Muscle of arm (tissue), 14 donors: ENCODE measurements at places on chromosomes 4 and X. TPM values are rescaled to one million over a fixed set of nuclear protein-coding genes. Genes with fewer than 3 reads are reported as not detected.

The SLC10A6 gene
- 0.12 TPM for polyA plus RNA-seq

The DUX4 gene
- 0.48 TPM for polyA plus RNA-seq

The DRP2 gene
- not detected for polyA plus RNA-seq

The SLC10A4 gene
- 0.60 TPM for polyA plus RNA-seq

The SLC25A53 gene
- polyA plus RNA-seq: 6.7 TPM

The HTN1 gene
- not detected for polyA plus RNA-seq

DNA sequence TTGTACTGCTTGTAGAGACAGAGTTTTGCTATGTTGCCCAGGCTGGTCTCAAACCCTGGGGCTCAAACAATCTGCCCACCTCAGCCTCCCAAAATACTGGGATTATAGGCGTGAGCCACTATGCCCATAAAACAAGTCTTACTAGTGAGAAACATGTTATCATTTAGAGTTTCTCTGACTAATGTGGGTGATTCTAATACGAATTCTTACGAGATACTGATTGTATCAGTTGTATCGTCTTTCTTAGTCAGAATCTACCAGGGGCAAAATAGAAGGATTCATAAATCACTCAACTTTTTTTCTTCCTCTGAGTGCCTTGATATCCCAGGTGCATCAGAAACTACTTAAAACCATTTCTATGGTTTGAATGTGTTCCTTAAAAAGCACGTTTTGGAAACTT is 14.4 kb upstream of the NMU start:
- no peak for DNase-seq

GRCh38 chr4:15704129-15704528 is 1.3 kb downstream of the BST1 start:
- no peak for DNase-seq

DNA sequence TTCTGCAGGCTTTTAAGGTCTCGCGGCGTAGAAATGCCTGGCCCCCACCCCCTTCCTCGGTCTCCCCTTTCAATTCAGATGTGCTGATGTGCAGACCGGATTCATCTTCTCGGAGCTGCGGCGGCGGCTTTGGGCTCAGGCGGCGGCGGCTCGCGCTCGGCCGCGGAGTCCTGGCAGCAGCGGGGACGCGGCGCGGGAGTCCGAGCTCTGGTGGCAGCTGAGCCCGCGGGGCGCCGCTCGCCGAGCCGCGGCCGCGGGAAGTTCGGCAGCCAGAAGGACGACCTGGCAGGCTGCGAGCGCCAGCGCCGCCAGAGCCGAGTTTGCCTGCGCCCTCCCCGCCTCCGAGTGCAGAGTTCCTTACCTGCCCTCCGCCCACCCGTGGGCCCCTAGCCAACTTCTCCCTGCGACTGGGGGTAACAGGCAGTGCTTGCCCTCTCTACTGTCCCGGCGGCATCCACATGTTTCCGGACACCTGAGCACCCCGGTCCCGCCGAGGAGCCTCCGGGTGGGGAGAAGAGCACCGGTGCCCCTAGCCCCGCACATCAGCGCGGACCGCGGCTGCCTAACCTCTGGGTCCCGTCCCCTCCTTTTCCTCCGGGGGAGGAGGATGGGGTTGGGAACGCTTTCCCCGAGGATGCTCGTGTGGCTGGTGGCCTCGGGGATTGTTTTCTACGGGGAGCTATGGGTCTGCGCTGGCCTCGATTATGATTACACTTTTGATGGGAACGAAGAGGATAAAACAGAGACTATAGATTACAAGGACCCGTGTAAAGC is 448 bp downstream of the TLL1 start:
- DNase-seq: peak; percentile 35

DNA sequence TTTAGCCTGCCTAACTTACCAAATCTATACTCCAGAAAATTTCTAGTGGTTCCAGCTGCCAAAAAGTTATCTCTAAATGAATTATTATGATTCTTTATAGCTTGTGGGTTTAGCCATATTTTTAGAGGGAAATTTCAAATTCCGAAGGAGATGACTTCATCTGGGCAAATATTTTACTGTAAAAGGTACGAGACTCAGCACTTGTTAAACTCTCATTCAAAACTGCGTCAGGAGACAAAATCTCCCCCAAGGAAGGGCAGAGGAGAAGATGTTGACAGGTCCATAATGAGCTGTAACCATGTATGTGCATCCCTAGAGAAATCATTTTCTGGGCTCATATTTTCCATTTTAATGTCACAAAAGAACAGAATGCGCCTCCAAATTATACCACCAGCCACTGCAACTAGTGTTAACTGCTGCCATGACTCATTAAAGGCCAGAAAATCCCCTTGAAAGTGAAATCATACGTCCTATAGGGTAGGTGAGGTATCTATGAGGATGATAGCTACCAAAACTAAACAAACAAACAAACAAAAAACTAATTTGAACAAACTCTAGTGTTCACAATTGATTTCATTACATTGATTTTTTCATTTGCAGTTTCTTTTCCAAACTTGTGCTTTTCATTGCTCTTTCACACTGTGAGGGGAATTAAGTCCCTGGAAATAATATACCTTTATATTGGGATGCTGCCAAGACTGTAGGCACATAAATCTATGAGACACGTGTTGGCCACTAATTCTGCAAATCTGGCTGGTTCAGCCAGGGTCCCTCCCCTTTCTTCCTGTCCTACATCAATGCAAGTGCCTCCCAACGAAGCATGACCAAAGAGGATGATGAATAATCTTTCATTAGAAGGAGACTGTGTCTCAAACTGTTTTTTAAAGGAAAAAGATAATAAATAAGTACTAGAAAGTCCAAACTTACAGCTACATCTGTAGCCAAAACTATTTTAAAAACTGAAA is 85.8 kb downstream of the ARHGAP6 start:
- no peak for DNase-seq

GRCh38 chrX:34631479-34632220 is 25.4 kb downstream of the TMEM47 start:
- DNase-seq: peak; percentile 45

DNA sequence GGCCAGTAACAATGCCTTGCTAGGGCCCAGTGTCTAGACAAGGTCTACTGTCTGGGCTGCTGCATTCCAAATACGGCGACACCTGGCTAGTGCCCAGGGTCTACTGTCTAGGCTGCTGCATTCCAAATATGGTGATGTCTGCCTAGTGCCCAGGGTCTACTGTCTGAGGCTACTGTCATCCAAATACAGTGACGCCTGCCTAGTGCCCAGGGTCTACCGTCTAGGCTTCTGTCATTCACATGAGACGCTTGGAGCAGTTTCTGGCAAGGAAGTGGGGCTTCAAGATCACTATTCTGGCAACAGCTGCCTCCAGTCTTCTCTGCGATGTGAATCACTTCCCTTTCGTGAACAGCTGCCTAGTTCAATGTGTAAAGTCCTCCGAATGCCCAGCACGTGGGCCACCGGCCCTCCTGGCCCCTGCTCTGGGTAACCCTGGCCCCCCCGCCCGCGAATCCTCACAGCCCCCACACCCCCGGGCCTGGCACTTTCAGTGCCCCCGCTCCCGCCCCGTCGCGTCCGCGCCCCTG is 12.7 kb downstream of the ACOX3 start:
- DNase-seq: peak; percentile 61

- DNase-seq: no peak
Observed at GRCh38 chr4:153909672-153910071, 120.8 kb upstream of the SFRP2 start.

DNA sequence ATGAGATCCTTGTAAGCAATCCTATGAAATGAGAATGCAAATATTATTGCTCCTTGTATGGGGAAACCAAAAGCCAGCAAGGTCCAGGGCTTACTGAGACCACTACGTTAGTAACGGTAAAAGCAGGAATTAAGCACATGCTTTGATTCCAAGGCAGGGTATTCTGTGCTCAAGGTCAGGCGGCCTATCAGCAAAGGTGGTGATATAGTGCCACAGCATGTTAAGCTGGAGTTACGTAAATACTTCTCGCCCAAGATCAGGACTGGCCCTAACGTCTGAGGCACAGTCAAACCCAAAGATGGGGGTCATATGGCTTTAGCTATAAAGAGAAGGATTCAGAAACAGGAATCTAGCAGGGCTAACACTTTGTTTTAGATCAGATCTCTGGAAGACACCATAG is 27.6 kb downstream of the SLC10A7 start:
- DNase-seq: no peak

DNA sequence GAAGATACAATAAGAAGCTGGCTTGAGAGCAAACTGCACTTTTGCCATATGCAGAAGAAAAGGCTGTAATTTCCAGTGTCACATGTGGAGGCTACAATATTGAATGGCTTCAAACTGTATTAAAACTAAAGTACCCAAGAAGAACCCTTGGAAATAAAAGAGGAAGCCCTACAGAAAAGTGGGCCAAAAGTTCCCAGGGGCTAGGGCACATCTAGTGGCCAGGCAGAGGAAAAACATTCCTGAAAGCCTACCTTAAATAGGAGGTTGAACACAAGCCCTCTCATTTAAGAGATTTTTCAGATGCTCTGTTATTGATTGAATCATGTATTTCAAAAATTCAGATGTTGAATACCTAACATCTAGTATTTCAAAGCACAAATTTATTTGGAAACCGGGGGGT is 40.6 kb upstream of the PRDX4 start:
- DNase-seq: no peak

DNA sequence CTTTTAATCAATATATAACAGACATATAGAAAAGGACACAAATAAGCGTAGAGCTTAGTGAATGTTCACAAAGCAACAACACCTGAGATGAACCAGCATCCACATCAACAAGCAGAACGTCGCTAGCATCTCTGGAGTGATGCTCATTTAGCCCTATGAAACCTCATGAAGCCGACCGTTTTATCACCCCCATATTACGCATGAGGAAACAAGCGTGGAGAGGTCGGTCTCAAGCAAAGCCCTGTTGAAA is 524 bp upstream of the RPS3A start:
- no peak for DNase-seq

DNA sequence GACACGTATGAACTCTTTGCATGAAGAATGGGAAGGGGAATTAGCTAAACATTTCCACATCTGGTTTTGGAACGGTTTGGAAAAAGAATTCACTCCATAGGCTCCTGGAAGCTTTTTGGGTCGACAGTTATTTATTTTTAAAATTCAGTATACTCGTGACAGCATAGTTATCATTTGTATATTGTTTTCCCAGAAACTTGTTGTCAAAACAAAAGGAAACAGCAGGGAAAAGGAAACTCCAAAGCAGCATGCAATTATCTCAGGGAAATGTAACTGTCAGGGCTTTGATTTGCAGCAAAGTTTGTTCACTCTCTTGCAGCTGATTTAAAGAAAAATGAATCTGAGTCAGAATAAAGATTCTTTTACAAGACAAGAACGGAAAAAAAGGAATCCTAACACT is 86.5 kb downstream of the PLAC1 start:
- peak; percentile 59 for DNase-seq
